Epithelial cell of prostate (primary cell): ENCODE measurements at places on chromosomes 3 and 15.

DNA sequence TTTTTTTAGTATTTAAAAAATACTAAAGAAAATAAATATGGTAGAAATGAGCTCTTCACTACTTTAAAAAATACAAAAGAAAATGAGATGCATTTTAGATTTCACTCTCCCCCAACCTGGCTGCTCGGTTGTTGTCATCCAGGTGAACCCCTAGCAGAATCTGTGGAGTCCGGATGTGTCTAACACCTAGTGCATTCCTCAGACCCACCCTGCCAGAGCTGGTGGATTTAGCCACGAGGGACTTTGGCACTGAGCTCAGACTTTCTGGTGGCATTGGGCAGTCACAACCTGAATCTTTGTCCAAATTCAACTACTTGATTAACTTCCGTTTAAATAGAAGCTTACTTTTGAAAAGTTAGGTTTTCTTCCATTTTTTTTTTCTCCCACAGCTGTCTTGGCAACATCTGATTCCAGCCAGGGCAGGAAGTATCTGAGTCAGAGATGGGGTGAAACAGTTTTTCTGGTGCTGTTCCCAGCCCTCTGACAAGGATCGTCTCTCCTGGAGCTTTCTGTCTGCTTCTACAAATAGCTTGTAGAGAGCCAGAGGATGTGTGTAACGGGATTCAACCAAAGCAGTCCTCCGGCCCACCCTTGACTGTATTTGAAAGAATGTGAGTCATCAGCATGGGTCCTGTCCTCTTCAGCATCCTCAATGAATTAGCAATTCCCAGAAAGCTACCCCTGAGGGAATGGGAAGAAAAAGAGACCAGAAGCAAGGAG, 301.8 kb upstream of the MCTP2 start:
- peak; percentile 69 for DNase-seq

- no peak for DNase-seq
These were observed 405.5 kb downstream of the ZNF385D start for GRCh38 chr3:21345382-21345976.

DNA sequence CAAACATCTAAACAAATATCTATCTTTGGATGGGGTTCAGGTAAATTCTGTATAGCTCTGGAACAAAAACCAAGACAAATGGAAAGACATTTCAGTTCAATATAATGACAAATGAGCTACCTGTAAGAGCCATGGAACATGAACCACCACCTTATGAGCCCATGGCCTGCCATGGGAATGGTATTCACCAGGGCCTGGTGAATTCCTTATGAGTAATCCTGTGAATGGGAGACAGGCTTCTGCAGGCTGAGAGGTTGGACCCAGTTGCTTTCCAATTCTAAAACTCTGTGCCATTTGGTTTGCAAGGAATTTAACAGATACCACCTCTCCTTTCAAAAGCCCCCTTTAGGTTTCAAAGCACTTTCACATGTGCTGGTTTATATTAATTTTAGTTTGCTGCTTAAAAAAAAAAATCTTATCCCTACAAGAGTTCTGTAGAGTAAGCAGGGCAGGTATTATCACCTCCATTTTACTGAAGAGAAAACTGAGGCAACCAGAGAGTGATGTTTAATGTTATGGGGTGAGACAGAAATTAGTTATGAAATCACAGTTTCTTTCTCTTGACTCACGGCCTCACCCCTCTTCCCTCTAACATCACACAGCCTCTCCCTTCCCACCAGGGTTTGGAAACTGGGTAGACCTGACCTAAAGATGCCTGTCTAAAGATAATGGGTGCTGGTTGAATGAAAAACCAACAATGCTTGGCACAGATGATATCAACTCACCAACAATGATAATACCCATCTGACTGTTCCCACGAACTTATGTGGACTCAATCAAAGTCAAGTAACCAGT, 397.6 kb upstream of the WNT5A start:
- DNase-seq = peak; percentile 93

GRCh38 chr3:106765342-106765741, 611.9 kb upstream of the CCDC54 start:
- DNase-seq = peak; percentile 74

GRCh38 chr3:12343047-12343501, 54.2 kb downstream of the PPARG start:
- no peak for DNase-seq

- DNase-seq = no peak
These were observed 77.7 kb downstream of the SLMAP start for GRCh38 chr3:57833763-57834162.

GRCh38 chr15:78538358-78538757, 1.9 kb upstream of the PSMA4 start:
- no peak for DNase-seq

GRCh38 chr15:84883466-84883865, 996 bp upstream of the SLC28A1 start:
- no peak for DNase-seq

DNA sequence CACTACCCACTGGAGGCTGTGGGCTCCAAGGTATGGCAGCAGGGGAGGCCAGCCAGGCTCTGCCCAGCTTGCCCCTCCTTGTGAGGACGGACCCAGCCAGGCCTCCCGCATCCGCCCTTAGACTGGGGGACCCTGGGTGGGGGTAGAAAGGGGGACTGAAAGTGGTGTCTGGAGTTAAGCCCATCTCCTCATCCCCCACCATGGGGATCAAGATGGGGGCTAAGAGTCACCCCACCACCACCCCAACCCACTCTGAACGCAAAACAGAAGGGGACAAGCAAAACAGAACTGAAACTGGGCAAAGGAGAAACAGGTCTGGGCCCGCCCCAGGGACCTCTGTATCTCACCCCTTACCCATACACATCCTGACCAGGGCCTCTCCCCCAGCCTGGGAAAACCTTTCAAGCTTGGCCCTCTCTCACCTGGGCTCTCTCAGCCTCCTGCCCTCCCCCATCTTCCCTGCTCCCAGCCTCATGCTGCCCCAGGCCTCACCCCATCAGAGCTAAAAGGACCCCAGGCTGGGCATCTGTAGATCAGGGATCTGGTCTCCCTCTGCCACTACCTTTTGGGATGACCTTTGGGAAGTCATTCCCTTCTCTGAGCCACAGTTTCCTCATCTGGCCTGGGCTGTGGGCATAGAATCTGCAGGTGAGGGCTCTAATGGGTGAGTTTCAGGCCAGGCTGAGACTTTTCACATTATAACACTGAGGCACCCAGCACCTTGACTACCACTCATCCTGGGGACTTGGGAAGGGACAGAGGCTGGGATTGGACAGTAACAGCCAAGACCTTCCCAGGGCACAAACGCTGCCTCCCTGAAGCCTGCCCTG, 30.0 kb upstream of the CYP11A1 start:
- peak; percentile 48 for DNase-seq

GRCh38 chr3:53949541-53949940, 57.9 kb upstream of the SELENOK start:
- no peak for DNase-seq

DNA sequence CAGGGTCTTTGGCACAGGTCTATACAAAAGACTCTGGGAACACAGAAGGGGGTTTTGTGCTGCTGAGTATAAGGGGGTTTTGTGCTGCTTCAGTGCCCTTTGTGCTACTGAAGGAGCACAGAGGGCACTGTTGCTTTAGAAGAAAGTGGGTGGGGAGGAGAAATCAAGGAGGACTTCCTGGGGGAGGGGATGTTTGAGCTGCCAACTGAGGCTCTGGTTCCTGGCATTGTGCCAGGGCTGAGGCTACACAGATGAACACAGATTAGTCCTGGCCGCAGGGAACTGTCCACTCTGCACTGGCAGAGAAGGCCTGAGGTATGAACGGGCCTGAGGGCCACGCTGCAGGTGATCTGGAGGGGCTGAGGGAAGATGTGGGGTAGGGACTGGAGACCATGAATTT, 32.2 kb upstream of the SEC13 start:
- no peak for DNase-seq

DNA sequence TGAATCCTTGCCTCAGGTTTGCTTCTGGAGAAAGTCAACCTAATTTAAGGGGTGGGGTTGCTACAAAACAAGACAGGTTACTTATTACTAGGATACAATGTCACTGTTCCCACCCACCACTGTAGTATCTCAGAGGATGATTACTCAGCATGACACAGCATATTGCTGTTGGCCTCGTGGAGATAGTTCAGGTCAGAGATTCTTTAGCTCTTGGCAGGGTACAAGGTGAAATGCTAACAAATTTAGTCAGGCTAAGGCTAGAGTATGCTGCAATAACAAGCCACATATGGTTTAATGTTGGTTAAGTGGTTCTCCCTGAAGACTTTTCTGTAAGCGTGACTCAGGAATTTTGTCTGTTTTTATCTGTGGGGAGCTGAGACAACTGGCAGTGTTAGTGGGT, 161.8 kb downstream of the EDEM1 start:
- DNase-seq = no peak

DNA sequence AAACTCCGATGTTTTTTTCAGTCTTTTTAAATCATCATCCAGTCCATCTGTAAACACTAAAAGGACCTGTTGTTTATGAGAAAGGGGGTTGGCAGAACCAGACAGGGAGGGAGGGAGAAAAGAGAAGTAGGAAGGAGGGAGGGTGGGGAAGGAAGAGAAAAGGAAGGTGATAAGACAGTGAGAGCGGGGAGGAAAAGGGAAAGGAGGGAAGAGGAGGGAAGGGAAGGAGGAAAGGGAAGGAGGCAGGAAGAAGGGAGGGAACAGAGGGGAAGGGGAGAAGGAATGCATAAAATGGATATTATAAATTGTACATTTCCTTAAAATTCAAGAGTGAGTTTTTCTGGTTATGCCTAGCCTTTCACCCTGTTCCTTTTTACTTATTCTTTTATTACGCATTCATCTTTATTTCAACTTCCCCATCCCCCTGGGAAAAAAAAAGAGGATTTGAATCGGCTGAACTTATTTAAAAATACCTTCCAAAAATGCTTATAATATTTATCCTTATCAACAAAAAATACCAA, 50.1 kb upstream of the CAPN7 start:
- DNase-seq = no peak

GRCh38 chr3:68667346-68667745, 265.0 kb downstream of the TAFA4 start:
- no peak for DNase-seq

DNA sequence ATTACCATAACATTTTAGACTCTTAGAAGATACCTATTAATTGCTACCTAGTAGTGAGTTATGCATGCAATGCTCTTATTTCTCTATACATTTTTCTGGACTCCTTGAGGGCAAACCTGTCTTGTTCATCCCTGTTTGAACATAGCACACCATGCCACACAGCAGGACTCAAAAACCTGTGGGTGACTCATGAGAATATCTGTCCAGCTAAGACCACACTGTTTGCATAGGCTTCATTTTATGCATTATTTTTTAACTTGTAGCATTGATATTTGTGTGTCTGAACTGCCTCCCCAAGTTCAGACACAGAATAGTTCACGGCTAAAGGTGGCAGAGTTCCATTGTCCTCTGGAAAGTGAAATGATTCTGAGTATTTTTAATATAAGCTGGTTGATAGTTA, 1.8 kb downstream of the LMCD1 start:
- DNase-seq = no peak

DNA sequence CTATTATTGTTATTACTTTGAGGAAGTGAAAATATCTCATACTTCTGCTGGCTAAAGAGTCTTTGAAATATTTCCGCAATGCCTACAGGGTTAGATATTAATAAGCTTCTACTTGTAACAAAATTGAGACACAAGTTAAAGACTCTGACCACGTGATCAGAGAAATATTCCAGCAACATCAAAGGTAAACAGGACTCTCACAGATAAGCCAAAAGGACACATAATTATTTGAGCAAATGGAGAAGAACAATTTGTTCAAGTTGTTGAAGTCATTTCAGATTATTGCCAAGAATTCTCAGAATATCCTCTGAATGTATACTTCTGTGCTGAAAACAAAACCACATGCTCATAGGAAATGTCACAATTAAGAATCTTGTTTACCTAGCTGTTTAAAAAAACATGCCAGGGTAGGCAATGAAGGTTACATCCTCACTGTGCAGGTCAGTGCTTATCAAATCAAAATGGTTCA, 225.8 kb upstream of the ALCAM start:
- DNase-seq = no peak

DNA sequence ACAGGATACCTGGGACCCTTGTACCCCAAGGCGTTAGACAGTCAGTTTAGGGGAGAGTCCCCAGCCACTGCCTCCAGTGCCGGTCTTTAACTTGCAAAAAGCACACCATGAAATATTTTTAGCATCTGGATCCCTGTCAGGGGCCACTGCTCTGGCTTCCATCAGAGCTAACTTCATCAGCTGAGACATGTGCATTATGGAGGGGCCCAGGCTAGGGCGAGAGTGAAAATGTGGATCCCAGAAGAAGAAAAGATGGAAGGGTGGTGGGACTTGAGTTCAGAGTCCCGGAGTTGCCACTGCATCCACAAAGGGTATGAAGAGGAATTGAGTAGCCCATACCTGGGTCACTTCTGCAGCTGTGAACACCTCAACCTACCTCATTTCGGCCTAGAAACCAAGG, 23.5 kb upstream of the SPATA12 start:
- DNase-seq = no peak

DNA sequence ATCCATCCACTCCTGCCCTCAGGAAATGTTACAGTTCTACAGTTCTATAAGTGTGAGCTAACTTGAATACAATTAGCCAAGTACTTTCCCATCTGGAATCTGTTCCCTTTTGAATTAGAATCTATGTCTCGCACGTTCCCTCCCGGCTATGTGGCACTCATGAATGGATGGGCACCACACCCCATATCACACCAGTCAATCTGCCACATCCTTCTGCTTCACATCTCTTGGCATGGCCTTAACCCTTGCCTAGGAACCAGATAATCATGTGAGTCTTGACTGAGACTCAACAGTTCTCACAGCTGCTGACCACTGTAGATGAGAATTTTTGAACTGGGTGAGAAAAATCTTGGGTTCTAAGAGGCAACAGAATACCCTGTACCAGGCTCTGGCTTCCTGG, 180.2 kb downstream of the TNIK start:
- DNase-seq = no peak

GRCh38 chr3:187958432-187959003, 195.4 kb upstream of the LPP start:
- no peak for DNase-seq

DNA sequence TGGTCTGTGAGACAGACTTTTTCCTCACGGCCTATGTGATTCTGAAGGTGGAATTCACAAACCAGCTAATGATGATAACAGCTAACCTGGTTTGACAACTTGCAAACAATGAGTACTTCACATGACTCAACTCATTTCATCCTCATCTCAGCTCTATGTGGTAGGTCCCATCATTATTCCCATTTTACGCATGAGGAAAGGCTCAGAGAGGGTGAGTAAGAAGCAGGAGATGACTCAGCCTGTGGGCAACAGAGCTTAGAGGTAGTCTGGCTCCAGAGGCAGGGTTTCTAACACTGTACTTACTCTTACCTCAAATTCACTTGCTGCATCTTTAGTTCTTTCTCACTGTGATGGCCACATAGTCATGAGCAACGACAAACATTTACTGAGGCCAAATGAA, 25.8 kb upstream of the PSMD6 start:
- DNase-seq = peak; percentile 73

GRCh38 chr15:37099319-37100108, 835 bp downstream of the MEIS2 start:
- DNase-seq = no peak

DNA sequence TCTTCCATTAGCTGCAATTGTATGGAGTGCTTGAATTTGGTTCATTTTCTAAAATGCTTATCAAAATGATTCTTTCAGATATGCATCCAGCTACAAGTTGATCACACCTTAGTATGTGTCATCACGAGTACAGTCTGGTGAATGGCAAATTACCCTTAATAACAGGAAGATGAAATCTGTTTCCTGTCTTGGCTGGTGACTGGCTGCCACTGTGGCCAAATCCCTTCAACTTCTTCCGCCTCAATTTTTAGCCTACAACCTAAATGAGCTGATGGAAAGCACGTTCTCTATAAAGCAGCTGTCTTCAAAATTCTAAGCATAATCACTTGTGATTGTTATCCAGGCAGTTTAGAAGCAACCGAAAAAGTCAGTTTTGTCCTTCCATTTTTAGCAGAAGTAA, 387.1 kb upstream of the NECTIN3 start:
- no peak for DNase-seq
